NCI-H446 (cell line): ENCODE measurements at places on chromosomes 2 and 18.

DNA sequence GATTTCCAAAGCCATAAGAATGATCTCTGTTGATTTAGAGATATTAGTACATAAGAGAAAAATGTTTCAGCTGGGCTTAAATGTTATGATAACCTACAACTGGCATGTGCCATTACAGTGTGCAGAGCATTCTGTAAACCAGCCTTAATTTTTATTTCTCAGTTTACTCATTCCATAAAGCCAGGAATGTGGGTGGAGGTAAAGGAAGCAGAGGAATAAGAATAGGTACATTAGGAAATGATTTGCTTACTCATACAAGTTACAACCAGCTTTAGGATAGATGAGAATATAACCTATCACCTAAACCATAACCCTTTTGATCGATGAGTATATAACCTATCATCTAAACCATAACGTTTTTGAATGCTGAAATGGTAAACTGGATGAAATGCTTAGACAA, 1394.7 kb upstream of the ACVR2A start:
- DNase-seq = no peak

GRCh38 chr18:13521418-13521817, 204.9 kb downstream of the FAM210A start:
- no peak for DNase-seq

GRCh38 chr2:173740639-173741038, 224.5 kb downstream of the SP3 start:
- no peak for DNase-seq

- peak; percentile 80 for DNase-seq
Observed at GRCh38 chr18:44680273-44681075, at the start of gene SETBP1. Gene SETBP1, plus strand, starts transcription at chr18:44680888. Its CDS starts 20,459 bp downstream, at chr18:44701347.

- no peak for DNase-seq
Observed at GRCh38 chr18:68803356-68803755, 5.5 kb downstream of the CCDC102B start.

GRCh38 chr2:200077210-200077650, 121.8 kb downstream of the MAIP1 start:
- no peak for DNase-seq

- peak; percentile 55 for DNase-seq
Observed at GRCh38 chr2:238974501-238975166, 126.7 kb downstream of the TWIST2 start.

DNA sequence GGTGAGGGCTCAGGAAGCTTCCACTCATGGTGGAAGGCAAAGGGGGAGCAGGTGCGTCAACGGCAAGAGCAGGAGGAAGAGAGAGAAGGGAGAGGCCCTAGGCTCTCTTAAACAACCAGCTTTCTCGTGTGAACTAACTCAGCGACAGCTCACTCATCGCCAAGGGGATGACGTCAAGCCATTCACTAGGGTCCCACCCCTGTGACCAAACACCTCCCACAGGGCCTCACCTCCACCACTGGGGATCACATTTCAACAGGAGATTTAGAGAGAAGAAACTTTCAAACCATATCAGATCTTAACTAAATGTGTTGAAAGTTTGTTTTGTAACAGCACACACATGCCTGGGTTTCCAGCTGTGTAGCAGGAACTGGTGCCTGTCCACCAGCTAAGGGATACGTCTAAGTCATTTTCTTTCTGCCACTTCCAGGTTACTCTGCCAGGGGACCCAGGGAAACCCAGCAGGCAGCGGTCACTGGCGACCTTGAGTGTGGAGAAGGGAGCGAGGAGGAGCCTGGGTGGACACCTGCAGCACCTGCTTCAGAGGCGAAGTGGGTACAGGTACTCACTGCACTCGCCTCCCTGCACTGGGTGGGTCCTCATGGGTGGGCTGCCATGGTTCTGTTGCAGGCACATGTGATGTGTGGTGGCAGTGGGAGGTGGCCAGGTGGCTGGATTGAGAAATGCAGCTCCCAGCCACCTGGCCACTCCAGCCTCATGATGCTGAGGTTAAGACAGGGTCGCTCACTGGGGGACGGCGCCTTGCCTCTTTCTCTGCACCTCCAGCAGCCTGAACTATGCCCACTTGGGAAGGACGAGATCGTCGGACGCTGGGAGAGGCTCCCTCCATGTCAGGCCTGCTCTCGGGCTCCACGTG, 8.4 kb upstream of the GPC1 start:
- DNase-seq = no peak

DNA sequence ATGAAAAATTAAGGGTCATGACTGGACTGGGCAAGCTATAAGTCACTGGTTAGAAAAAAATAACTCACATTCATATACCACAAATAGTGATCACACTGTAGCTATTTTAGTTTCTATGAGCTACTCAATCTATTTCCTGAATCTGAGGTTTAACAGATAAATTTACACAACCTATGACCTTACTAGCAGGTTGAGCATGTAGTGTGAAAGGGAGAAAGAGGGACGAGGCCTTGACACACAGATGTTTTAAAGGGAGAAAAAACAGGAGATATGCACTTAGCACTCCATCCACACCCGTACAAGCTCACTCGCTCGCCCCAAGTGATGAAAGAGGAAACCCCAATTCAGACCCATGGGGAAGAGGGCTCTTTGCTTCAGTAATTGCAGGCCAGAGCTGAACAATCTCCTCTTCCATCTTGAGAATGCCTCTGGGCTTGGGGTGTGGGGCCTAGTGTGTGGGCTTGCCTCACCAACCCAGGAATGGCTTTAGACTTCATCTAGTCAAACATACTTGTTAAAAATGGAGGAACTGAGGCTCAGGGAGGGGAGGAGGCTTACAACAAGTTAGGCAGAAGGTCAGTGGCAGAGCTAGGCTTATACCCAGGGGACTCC, 10.7 kb downstream of the CYRIA start:
- DNase-seq = no peak

- no peak for DNase-seq
Observed at GRCh38 chr18:23320709-23321236, 132.3 kb upstream of the RIOK3 start.

GRCh38 chr18:11587846-11588245, 21.6 kb upstream of the SLC35G4 start:
- DNase-seq = no peak

GRCh38 chr2:208320686-208321085, 54.6 kb downstream of the PIKFYVE start:
- no peak for DNase-seq

GRCh38 chr2:38097258-38097987, 21.5 kb upstream of the CYP1B1 start:
- no peak for DNase-seq
